Tibial nerve (tissue), 4 donors: ENCODE measurements at places on chromosomes 6 and 20.
A peak's percentile ranks its signal among the peaks of the same experiment; 100 is the strongest.

GRCh38 chr20:20780127-20780824 lies 67.8 kb upstream of the RALGAPA2 start:
- peak; percentile 47 for DNase-seq

DNA sequence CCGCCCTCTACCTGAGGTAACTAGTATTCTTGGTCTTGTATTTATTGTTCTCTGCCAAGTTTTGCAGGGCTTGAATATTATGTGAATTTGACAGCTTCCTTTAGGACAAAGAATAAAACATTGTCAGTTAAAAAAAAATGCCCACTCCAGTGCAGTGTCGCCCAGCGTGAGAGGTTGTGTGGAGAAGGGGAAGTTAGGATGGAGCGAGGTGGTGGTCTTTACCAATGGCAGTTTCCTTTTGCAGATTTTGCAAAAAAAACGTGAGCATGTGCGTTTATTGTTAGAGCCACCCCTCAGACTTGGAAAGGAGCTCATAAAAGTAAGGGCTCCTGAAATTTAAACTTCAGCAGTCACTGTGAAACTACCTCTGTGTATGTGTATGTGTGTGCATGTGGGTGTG lies 28.3 kb downstream of the UST start:
- DNase-seq, result no peak

GRCh38 chr20:55252521-55252920 lies 752.8 kb downstream of the CBLN4 start:
- no peak for DNase-seq

- no peak for DNase-seq
Observed at GRCh38 chr20:60553095-60553494, 594.9 kb downstream of the CDH26 start.

GRCh38 chr6:74409447-74409846 lies 713.4 kb downstream of the CD109 start:
- no peak for DNase-seq

DNA sequence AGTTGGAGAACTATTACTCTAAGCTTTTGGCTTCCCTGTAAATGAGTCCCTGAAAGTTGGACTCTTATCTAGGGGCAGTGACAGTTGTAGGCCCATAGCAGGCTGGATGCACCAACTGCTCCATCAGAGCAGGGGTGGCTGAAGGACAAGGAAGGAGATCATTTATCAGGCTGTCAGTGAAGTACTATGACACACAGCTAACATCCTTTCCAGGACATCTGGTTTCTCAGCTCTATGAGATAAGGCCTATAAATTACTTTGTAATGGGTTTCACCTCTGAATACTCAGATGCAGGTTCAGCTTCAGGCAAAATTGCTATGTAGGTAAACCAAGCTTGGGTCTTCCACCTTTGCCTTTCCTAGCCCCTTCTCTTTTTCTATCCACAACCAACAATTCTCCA lies 468.5 kb downstream of the KIF16B start:
- DNase-seq, result no peak

GRCh38 chr6:7106215-7106751 lies 1.5 kb upstream of the RREB1 start:
- peak; percentile 22 for DNase-seq

- DNase-seq, result no peak
Observed at GRCh38 chr6:41201764-41202173, 820 bp upstream of the TREML2 start.
